Smooth muscle cell of the umbilical artery (primary cell): ENCODE measurements at places on chromosomes 12 and 14. TPM values are rescaled to one million over a fixed set of nuclear protein-coding genes. Genes with fewer than 3 reads are reported as not detected.

The LRFN5 gene
- total RNA-seq, result 5.6 and 9.2 TPM in 2 replicates

The DYNC1H1 gene
- 558 and 1,513 TPM in 2 replicates for total RNA-seq

The NAV3 gene
- 39.2 and 159 TPM in 2 replicates for total RNA-seq

The ITGA7 gene
- total RNA-seq, result 1.8 and 23.6 TPM in 2 replicates

The TEX22 gene
- 0.09 and 0.30 TPM in 2 replicates for total RNA-seq

The DNAJC22 gene
- 0.83 and 1.2 TPM in 2 replicates for total RNA-seq
